ENCODE measurements at places on chromosomes 7 and 10. TPM values are rescaled to one million over a fixed set of nuclear protein-coding genes. Genes with fewer than 3 reads are reported as not detected.
A peak's percentile ranks its signal among the peaks of the same experiment; 100 is the strongest.

GRCh38 chr7:112654322-112655216, 135.6 kb downstream of the TMEM168 start:
- no peak for DNase-seq

SLC18A2 gene
- polyA plus RNA-seq = not detected

DNA sequence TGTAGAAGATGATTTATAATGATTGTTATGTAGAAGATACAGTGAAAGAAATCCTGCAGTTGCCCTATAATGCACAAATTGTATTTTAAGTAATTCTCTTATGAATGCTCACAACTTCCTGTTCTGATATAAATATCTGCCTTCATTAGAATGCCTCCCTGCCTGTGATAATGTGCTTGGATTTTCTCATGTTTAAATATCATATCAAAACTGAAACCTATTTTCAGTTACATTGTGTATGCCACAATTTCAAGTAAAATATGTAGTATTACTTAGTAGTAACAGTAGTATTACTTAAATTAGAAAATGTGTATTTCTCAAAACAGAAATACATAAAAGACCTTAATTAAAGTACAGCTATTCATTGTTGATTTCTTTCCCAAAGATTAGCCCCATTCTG, 41.1 kb upstream of the TFEC start:
- DNase-seq = no peak

DNA sequence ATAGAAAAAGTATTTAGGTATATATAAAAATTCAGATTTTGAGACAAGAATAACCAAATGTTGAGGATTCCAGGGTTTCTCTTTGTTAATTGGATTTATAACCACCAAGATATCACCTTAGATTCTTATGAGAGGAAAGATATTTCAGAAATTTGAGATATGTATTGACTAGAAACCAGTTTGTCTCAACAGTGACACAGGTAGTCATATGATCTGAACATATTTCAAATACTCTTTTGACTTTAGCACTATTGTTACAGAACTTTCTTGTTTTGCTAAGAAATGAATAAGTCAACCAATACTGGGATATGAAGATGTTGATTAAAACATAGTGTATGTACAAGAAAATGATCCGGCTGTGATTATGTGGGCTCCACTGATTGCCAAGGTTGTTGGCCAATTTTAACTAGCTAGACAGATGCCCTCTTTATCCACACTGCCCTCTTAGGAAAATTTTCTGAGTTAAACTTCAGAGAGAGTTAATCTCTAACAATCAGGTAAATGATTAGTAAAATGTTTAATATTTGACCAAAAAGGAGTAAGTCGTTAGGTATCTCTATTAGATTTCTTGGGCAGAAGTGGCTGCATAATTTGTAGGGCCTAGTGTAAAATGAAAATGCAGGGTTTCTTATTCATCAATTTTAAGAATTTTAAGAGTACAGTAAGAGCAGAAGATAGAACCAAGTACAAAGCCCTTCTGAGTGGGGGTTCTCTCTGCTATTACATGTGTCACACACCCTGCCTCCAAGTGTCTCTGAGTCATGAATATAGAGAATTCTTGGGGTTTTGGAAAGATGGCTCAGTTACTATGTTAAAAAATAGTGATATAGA, 376.0 kb downstream of the TFEC start:
- DNase-seq = peak; percentile 59

- no peak for DNase-seq
Observed at GRCh38 chr10:96671211-96671890, 49.0 kb downstream of the PIK3AP1 start.

- no peak for DNase-seq
Observed at GRCh38 chr10:29223326-29223725, 65.5 kb upstream of the LYZL1 start.

C10orf90 gene
- not detected for polyA plus RNA-seq

GRCh38 chr7:37452346-37452745, 3.7 kb upstream of the ELMO1 start:
- no peak for DNase-seq

GRCh38 chr10:16828114-16828568, 10.9 kb upstream of the RSU1 start:
- peak; percentile 83 for DNase-seq

PLXDC2 gene
- 3.2 TPM for polyA plus RNA-seq

- no peak for DNase-seq
Observed at GRCh38 chr10:107164992-107165391, 486 bp upstream of the SORCS1 start.

ZCWPW1 gene
- 0.76 TPM for polyA plus RNA-seq

GRCh38 chr10:47379901-47380300, 4.2 kb downstream of the ZNF488 start:
- DNase-seq = no peak

DNA sequence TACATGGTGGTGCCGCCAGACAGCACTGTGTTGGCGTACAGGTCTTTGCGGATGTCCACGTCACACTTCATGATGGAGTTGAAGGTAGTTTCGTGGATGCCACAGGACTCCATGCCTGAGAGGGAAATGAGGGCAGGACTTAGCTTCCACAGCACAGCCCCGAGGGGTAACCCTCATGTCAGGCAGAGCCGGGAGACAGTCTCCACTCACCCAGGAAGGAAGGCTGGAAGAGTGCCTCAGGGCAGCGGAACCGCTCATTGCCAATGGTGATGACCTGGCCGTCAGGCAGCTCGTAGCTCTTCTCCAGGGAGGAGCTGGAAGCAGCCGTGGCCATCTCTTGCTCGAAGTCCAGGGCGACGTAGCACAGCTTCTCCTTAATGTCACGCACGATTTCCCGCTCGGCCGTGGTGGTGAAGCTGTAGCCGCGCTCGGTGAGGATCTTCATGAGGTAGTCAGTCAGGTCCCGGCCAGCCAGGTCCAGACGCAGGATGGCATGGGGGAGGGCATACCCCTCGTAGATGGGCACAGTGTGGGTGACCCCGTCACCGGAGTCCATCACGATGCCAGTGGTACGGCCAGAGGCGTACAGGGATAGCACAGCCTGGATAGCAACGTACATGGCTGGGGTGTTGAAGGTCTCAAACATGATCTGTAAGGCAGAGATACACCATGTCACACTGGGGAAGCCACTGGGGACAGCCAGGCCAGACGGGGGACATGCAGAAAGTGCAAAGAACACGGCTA, 104.6 kb upstream of the TNRC18 start:
- peak; percentile 36 for DNase-seq

NPFFR1 gene
- polyA plus RNA-seq = not detected

PIP gene
- not detected for polyA plus RNA-seq

- peak; percentile 72 for DNase-seq
Observed at GRCh38 chr10:921471-922414, 9.8 kb downstream of the LARP4B start.

TYW1B gene
- 0.73 TPM for polyA plus RNA-seq

DNA sequence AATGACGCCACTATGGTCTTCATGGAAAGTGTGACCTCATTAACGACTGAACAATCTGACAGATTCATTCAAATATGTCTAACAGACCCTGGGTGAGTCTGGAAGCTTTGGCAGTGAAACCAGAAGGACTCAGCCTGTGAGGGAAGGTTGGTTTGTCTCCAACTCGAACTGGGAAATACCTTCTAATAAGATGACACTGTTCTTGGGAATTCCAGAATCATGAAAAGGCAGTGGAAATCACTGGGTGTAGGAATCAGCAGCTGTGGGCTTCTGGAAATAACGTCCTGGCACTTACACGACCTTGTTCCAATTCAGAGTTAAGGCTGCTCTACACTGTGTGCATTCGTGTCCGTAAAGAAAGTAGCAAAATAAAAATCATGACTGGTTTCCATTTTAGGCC, 75.1 kb downstream of the DGKI start:
- DNase-seq = peak; percentile 87

DNA sequence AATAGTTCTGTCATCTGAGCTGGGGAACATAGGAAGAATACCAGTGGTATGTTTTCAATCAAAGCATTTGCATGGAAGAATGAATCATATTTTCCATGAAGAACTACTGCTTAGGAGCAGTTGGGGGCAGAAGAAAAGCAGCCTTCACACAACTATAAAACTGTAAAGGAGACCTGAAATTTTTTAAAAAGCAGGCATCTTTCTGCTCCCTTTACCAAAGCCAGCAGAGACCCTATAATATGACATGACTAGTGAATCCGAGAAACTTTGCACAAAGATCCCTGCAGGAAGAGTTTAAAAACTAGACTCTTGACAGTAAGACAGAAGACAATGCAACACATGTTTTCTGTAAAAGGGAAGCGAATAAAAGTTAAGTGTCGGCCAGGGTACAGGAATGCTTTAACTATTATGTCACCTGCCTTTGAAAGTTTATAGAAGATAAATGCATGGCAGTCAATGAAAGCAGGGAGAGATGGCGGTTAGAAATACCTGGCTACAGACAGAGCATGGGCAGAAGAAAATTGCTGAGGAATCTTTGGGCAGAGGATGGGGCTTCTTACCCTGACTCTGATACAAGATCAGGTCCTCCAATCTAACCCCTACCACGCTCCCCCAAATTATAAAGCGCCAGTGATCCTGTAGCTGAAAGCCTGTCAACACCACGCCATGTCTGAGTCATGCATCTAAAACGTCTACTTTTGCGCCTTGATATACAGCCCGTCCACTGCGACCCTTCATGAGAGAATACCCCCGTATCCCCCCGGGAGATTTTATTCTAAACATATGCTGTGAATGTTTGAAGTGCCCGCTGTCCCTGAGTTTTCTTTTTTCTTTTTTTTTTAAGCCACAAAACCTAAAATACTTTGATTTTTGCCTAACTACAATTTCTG, 93.1 kb downstream of the GLI3 start:
- peak; percentile 38 for DNase-seq

DNA sequence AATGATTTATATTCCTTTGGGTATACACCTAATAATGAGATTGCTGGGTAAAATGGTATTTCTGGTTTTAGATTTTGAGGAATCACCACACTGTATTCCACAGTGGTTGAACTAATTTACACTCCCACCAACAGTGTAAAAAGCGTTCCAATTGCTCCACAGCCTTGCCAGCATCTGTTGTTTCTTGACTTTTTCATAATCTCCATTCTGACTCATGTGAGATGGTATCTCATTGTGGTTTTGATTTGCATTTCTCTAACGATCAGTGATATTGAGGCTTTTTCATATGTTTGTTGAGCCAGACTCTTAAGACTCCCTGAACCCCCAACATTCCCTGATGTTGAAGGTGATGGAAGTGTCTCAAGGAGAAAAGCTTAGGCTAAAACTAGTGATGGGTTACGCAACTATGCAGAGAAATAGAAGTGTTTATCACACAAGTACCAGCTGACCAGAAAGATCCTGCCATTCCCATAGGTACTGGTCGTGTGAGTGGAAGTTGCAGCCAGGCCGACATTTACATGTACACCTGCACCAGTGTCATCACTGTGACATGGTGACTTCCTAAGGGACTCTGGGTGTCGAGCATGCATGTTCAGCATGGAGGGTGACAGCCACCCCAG, 711.2 kb upstream of the NRP1 start:
- DNase-seq = peak; percentile 16

DNA sequence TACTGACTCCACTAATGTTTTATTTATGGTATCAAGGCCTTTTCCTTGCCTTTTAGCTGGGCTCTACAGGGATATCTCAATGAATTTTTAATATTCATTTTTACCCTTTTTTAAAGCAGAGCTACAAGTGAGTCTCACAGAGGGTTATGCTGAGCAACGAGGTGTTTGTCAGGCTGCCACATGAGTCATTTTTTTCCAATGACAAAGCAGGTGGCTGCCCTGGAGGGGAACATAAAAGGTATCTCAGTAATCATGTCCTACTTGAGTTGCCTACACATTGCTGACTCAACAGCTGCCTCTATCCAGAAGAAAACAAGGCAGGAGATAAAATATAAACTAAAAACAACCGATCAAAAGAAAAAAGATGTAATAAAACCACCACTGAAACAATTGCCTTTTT, 1004.9 kb upstream of the POT1 start:
- no peak for DNase-seq

- no peak for DNase-seq
Observed at GRCh38 chr10:74934100-74934812, 107.9 kb downstream of the KAT6B start.

AEBP1 gene
- 5.7 TPM for polyA plus RNA-seq

DNA sequence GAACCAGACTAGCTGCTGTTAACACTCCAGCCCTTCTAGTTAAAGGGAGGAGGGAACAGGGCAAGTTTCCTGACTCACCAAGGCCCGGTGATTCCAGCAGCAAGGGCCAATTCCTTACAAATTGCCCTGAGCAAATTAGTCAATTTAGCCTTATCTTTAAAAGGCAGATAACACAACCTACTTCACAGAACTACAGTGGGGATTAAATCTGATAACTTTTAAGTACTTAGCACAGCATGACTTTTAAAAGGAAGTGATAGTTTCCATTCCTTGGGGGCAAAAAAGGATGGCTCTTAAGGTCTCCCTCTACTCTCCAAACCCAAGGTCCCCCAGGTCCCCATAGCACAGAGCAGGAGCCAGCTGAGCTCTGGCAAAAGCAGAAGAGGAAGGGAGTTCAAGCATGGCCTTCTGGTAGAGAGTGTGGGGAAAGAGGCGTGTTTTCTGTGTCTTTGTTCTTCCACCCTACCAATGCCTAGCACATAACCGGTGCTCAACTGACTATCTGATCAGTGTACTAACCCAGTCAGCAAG, 4.0 kb downstream of the CDCA7L start:
- DNase-seq = peak; percentile 43

DNA sequence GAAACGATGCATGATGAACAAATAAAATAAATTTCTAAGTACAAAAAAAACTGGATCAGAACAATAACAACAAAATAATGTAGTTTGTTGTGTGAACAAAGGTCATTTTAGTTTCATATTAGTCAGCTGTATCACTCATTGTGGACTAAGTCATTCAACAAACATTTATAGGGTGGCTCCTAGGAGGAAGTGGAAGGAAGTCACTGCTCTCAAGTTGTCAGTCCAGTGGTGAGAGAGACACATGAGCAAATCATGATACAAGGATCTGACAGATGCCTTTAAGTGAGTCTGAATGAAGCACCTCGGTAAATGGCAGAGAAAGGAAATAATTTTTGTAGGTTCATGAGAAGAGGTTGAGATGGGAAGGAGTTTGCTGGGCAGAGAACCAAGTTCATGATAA, 56.8 kb downstream of the EPDR1 start:
- DNase-seq = no peak

GRCh38 chr10:10804998-10805740, 212.5 kb upstream of the CELF2 start:
- peak; percentile 77 for DNase-seq

GRCh38 chr7:158531661-158532060, 56.0 kb downstream of the PTPRN2 start:
- DNase-seq = no peak

DNA sequence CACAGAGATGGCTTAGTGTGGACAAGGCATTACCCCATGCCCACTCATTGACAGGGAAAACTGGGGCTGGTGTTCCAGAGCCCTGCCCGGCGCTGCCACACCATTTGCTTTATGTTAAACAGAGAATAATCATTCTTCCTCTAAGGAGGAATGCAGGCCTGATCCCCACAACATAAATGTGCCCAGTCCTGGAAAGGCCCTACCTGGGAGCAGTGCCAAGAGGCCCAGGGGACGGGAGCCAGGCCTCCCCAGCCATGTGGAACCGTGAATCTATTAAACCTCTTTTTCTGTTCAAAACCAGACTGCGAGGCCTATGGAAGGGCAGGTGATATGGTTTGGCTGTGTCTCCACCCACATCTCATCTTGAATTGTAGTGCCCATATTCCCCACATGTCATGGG, 264.1 kb downstream of the GRID1 start:
- DNase-seq = no peak

SPDYE2B gene
- polyA plus RNA-seq = not detected

All from IMR-90 (cell line).